Daoy (cell line): ENCODE measurements at places on chromosomes 16 and 17. TPM values are rescaled to one million over a fixed set of nuclear protein-coding genes. Genes with fewer than 3 reads are reported as not detected.

The CD300LB gene
- total RNA-seq = not detected in 2 replicates

The CMTM1 gene
- 1.4 and 2.2 TPM in 2 replicates for total RNA-seq

The ADGRG3 gene
- not detected in 2 replicates for total RNA-seq

The ITGAX gene
- total RNA-seq = 0.42 and 1.5 TPM in 2 replicates

The MYO1C gene
- total RNA-seq = 55.9 and 57.2 TPM in 2 replicates

The KRTAP4-9 gene
- total RNA-seq = not detected in 2 replicates

The RNF213 gene
- total RNA-seq = 19.0 and 22.2 TPM in 2 replicates

GRCh38 chr16:10565167-10565566, 15.2 kb downstream of the EMP2 start:
- DNase-seq = no peak

DNA sequence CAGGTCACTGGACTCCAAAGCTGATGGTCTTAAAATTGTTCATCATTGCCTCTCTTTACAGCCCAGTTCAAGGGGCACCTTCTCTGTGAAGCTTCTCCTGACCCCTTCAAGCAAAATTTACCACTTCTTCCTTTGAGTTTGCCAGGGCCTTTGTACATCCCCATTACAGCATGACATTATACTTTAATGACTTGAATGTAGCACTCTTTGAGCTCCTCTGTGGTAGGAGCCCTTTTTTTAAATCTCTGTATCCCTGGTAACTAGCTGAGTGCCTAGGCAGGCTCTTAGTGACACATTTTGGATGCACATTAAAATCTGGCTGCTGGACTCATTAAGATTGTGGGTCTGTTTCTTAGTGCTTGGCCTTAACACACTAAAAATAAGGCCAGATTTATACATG, 412.1 kb downstream of the CA10 start:
- DNase-seq = no peak

GRCh38 chr16:72159801-72160200, 12.2 kb downstream of the PMFBP1 start:
- no peak for DNase-seq

- peak; percentile 81 for DNase-seq
Observed at GRCh38 chr16:89246903-89247733, 29.6 kb downstream of the ZNF778 start.

DNA sequence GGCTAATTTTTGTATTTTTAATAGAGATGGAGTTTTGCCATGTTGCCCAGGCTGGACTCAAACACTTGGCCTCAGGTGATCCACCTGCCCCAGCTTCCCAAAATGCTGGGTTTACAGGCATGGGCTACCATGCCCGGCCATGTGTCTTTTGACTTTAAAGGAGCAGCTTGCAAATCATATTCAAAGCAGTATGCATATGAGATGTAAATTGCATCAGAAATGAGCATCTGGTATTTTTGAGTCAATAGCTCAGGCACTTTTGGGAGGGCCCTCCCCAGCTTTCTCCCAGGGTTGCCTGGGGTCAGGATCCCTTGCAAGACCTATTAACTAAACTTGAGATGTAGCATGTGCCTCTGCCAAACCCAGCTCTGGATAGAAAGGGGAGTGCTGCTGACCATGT, 21.5 kb downstream of the EPOP start:
- DNase-seq = no peak

- no peak for DNase-seq
Observed at GRCh38 chr16:66617728-66618127, 13.2 kb downstream of the CMTM3 start.

DNA sequence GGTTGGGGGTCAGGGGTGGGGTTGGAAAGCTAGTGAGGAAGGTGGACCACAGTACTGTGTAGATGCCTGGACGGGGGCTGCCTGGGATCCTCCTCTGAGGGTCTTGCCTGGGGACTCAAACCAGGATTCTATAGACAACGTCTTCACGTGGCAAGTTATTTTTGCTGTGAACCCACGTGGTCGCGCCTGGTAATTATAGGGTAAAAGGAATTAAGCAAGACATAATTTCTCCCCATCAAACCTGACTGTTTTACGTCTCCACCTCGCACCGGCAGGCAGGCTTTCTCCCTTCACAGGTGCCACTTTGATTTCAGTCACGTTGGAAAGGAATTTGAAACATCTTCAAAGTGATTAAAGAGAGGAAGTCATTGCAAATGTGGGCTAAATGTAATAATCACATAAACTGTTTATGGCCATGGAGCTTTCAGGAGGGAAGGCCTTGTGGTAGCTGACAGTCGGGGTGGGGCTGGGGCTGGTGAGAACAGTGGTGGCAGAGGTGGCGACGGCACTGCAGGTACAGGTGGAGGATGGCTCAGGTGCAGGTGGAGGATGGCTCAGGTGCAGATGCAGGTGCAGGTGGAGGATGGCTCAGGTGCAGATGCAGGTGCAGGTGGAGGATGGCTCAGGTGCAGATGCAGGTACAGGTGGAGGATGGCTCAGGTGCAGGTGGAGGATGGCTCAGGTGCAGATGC, 197.1 kb upstream of the NLRP1 start:
- no peak for DNase-seq

DNA sequence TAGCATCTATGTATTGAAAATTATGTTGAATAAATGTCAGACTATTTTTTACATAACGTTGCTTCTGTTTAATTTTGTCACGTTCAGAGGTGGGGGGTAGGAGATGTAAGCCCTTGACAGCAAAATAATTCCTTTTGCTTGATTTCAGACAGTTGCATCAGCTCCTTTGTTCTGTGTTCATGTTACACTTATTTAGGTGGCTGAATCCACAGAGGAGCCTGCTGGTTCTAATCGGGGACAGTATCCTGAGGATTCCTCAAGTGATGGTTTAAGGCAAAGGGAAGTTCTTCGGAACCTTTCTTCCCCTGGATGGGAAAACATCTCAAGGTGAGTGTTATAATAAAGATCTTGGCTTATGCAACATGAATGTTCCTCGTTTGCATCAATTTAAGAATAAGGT, 4.5 kb downstream of the HERPUD1 start:
- DNase-seq = no peak

GRCh38 chr17:29572691-29573557, 4.4 kb downstream of the TP53I13 start:
- DNase-seq = peak; percentile 62

- DNase-seq = no peak
Observed at GRCh38 chr17:8611619-8612298, 18.8 kb downstream of the MYH10 start.

DNA sequence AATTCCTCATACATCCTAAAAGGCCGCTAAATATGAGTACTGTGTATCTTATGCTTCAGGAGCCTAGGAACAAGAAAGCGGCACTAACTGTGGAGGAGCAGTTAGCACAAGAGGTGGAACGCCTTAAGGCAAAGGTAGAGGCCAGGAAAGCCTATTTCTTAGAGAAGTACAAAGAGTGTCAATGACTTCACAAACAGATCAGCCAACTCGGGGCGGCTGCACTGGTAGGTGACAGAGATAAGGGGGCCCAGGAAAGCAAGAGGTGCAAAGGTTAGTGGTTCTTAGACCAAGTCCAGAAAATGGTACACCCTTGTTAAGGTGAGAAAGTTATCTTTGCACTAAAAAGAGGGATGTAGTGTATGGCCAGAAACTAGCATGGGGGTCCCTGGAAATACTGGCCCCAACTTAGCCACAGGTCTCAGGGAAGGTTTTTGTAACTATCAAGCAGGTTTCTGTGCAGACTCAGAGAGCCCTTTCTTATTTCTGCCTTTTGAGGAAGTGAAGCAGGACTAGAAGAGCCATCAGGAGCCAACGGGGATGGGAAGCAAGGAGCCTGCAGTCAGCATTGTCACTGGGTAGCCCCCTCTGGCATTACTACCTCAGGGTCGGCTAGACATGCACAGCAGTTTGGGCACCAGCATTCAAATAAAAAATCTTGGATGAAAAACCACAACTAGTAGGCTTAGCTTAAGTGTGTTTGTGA, 24.1 kb downstream of the CALCOCO2 start:
- no peak for DNase-seq

DNA sequence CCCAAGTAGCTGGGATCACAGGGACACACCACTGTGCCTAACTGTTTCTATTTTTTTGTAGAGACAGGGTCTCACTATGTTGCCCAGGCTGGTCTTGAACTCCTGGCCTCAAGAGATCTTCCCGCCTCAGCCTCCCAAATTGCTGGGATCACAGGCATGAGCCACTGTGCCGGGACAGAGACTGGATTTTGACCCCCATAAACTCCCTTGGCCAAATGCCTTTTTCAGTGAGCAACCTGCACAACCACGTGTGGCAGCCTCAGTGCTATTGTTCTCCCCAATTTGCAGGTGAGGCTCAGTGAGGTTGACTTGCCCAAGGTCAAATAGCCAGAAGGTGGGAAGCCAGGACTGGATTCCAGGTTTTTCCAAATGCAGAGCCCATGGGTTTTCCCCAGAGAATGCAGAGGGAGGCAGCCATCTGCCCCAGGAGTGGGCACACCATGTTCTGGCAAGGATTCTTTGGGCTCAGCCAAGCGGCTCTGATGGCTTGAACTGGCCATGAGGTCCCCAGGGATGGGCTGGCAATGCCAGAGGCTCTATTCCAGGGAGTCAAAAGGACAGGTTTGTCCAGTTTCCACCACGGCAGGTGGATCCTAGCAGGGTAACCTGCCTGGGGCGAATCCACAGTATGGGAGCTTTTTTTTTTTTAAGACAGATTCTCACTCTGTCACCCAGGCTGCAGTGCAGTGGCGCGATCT, 1.8 kb downstream of the IL27 start:
- no peak for DNase-seq

DNA sequence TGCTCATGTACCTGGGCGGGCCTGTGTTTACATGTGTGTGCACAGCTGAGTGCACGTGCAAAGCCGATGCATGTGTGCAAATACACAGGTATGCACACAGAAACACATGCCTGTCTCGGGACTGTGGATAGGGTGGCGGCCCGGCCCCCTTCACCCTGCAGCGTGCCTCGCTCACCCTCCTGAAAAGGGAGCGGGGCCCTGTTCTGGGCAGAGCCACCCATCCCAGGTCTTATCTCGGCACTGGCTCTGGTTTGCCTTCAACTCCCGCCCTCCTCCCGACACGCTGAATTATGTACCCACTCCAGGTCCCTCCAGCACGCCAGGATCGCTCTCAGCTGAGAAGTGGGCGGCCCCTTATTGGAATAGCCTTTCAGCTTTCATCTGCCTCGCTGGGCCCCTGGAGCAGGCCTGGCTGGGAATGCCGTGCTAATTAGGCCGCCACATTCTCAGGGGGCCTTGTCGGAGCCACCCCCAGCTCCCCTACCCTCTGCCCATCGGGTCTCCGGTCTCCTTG, 77.8 kb downstream of the RTN4RL1 start:
- no peak for DNase-seq

GRCh38 chr16:62829607-62830006, 793.4 kb upstream of the CDH8 start:
- DNase-seq = no peak

- DNase-seq = peak; percentile 30
Observed at GRCh38 chr17:66276328-66276937, 26.0 kb upstream of the PRKCA start.

GRCh38 chr17:80774643-80775281, 216.9 kb upstream of the CHMP6 start:
- DNase-seq = no peak

GRCh38 chr17:64627797-64628196, 34.3 kb downstream of the SMURF2 start:
- no peak for DNase-seq

- no peak for DNase-seq
Observed at GRCh38 chr16:55690841-55691240, 35.1 kb downstream of the SLC6A2 start.

GRCh38 chr16:50172195-50172922, 19.3 kb downstream of the TENT4B start:
- no peak for DNase-seq

- no peak for DNase-seq
Observed at GRCh38 chr17:40090237-40091119, 9.9 kb downstream of the NR1D1 start.

GRCh38 chr16:16021020-16021419, 71.6 kb downstream of the ABCC1 start:
- DNase-seq = no peak

DNA sequence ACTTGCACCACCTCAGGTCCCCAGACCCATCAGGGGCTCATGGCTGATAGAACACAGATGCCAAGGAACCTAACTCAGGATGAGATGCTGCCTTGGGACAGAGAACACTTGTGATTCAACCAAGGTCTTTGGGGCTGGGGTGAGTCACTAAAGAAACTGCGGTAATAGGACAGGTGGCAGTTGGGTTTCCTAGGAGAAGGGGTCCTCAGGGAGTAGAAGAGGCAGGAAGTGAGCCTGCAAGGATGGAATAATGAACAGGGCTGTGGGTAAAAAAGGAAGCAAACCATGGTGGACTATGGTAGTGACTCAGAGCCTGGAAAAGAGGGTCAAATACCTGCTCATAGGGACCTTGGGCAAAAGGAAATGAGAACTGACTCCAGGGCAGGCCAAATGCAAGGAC, 6.5 kb upstream of the PNPO start:
- DNase-seq = peak; percentile 70
